ENCODE measurements at places on chromosomes 7 and 10.

DNA sequence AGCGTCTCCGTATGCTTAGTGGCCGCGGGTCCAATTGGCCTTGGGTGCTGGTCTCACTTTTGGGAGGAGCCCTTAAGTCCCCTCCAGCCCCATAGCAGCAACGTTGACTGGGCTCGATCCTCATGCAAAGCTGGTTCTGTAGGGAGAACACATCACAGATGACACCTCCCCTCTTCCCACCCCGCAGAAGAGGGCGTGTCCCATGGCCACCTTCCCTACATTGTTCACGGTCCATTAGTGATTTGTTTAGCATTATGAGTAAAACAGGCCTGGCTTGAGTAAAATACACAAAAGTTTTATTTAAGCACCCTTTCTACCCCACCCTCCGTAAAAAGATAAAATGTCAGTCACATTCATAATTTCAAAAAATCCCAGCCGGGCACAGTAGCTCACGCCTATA, 89.1 kb upstream of the SH2B2 start:
- DNase-seq = no peak

- no peak for DNase-seq
These were observed 33.9 kb downstream of the ECHDC3 start for GRCh38 chr10:11776080-11776479.

DNA sequence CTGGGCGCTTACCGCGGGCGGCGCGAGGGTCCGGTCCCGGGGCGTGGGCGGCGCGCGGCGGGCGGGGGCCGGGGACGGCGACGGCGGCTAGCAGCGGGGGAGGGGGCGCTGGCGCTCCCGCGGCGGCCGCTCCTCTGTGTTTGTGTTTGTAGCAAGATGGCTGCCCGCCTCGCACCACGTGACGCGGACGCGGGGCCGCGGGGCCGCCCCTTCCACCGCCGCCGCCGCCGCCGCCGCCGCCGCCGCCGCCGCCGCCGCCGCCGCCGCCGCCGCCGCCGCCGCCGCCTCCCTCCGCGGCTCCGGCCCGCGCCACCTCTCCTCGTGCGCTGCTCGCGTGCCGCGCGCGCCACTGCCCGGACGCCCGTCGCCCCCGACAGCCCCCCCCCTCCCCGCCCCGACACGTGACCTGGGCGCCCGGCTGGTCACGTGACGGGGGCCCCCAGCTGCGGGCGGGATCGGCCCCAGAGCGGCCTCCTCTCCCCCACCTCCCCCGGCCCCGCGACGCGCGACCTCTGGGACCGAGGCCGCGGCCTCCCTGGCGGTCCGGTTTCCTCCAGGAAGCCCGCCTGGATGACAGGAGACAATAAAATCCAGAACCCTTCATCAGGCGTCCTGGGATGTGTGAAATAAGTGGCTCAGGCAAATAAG, at the start of gene GIGYF1:
Gene GIGYF1 (minus strand): TSS at position 153 of the 648 bp plus-strand sequence. CDS start 6,012 bp downstream, outside the sequence.
- DNase-seq = peak; percentile 46

DNA sequence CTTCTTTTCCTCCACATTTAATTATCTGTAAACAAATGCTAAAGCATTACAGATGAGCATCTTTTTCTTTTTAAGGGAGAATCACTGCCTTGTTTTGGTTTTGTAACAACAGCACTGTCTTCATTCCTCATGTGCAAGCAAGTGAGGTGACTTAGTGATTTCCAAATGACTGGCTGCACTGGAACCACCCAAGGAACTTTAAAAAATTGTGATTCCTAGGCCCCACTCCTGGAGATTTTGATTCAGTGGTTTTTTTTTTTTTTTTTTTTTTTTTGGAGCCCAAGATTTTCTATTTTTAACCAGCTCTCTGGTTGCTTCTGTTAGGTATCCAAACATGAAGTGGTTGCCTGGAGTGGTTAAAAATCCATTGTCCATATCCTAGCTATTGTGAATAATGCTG, 176.2 kb downstream of the LRMDA start:
- DNase-seq = no peak

GRCh38 chr7:74355091-74355490, 65.9 kb downstream of the CLIP2 start:
- DNase-seq = no peak

Data from stimulated activated CD8-positive, alpha-beta memory T cell treated with anti-CD3 and anti-CD28 coated beads, Interleukin-4, amount 100 ng/mL, for 1 hour (primary cell).